Caudate nucleus (tissue), 63 donors: ENCODE measurements at places on chromosomes 7 and 10.
A peak's percentile ranks its signal among the peaks of the same experiment; 100 is the strongest.

DNA sequence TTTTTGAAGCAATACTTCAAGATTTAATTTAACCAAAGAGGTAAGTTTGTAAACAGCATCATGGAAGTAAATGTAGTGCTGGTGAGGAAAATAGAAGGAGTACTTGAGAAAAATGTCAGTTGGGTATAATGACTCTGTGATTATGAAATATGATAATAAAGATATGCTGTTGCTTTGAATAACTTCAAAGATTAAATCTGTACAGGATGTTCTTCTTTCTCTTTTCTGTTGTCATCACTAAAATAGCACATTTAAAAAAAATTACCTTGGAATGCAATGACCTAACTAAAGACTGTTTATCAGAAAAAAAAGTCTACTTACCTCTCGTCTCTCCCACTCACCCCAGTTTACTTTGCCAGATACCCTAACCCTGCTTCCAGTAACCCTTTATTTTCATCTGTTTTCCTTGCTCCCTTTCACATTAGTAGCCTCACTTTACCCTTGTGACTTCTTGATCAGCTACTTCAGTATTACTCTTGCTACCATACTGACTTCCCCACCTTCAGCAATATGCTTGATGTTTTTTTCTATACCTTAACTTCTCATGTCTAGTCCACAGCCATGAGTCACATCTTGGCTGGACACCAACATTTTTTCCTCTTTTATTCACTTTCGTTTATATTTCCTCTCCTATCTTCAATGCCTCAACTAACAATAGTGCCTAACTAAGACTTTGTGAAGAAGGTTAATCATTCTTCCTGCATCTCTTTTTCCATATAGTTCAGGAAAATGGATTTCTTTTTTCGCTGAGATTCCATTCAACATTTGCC lies 29.7 kb upstream of the TAS2R16 start:
- no peak for DNase-seq

GRCh38 chr7:2201128-2201527 lies 31.6 kb downstream of the MAD1L1 start:
- no peak for DNase-seq

- no peak for DNase-seq
Measured at GRCh38 chr10:129847741-129848483, 116.2 kb downstream of the EBF3 start.

DNA sequence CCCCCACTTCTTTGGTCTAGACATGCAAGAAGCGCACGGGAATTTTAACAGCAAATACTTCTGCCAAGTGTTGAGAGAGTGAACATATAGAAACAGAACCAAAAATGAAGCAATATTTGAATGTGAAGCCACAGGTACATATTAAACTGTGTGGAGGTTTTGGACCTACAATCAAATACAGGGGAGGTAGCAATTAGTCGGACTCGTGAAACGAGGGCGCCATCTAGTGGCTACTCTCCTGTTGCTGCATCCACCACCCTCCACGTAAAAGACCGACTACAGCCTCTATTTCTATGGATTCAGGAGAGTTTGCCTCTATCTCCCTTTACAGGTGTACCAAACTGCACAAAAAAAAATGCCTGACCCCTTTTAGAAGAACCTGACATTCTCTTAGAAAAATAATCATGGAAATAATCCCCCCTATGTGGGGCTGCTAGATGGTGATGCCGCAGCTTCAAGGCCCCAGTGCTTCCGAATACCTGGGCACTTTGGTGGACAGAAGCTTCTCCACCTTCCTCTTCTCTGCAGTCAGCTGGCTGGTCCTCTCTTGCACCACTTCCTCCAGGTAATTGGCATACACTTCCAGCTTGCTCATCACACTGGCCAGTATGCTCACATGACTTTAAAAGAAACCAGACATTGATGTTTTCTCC lies 31.7 kb downstream of the TECTB start:
- peak; percentile 26 for DNase-seq

DNA sequence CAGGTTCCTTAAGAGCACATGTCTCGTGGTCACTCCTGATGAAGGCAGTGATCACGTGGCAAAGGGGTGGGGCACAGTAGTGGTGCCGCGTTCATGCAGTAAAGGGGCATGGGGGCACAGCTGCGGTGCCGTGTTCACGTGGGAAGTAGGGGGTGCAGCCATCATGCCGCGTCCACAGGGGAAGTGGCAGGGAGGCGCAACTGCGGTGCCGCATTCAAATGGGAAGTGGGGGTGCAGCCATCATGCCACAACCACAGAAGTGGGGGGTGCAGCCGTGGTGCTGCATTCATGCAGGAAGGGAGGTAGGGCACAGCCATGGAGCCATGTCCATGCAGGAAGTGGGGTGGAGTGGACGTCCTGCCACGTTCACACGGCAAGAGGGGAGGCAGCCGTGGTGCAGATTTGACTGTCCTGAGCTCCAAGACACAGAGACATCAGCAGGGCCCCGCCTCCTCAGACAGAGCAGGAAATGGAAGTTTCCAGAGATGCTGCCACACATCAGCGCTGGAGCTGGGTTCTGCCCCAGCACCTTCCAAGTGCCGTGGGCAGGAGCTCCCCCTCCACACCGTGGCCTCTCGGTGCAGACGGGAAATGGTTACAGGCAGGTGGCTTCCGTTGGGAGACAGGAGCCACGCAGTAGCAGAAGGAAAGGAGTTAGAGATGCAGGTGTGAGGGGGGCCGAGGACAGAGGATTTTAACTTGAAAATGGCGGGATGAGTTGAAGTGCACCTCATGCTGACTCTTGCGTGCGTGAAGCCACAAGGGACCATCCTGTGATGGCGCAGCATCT lies 95.0 kb upstream of the DDC start:
- no peak for DNase-seq

- no peak for DNase-seq
Measured at GRCh38 chr10:24201503-24202180, 7.3 kb upstream of the KIAA1217 start.

- DNase-seq, result no peak
Measured at GRCh38 chr10:9792181-9792580, 1225.5 kb upstream of the CELF2 start.

GRCh38 chr10:71487726-71488125 lies 91.0 kb downstream of the CDH23 start:
- no peak for DNase-seq

DNA sequence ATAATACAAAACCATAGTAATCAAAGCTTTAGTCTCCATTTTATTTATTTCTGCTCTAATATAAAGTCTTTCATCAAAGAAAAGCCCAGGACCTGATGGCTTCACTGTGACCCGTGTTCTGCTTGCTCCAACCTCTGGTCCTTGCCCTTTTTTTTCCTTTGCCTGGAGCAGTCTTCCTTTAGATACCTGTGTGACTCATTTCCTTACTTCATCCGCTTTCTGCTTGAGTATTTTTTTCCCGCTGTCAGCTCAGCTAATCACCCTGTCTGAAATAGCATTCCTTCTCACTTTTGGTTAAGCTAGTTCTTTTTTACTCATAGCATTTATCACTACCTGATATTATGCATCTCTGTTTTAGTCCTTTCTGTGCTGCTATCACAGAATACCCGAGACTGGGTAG lies 194.8 kb downstream of the ABCA13 start:
- no peak for DNase-seq

DNA sequence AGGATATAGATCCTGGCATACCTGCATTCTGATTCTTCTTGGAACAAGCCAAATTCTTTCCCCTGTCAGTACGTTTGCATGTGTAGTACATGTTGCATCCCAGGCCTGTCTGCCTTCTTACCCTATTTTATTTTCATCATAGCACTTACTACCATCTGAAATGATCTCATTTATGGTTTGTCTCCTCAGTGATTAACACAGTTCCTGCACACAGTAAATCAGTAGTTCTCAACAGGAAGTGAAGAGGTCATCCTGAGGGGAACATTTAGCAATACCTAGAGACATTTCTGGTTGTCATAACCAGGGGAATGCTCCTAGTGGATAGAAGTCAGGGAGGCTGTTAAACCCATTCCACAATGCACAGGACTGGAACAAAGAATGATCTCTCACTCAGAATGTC lies 38.2 kb upstream of the SLC26A4 start:
- DNase-seq, result no peak

DNA sequence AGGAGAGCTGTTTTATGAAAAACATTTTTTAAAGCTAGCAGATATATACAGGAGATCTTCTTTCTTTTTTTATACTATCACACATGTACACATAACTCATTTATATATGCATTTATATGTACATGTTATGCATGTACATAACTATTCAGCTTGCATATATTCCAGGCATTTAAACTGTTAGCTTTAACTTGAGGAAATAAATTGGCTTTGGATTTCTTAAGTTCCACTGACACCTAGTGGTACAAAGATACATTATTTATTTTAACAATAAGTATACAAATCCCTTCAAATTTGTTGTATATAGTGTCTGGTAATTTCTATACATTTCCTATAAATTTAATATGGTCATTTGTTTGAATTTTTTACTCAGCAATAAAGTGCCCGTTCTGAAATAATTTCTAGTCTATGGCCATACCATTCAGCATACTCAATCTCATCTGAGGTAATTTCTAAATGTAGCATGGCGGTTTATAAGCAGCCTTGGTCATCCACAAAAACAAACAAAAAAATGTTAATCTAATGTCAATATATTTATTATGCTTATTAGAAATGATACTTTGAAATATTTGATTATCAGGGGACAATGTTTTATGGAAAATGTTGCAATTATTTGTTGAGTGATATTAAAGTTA lies 11.6 kb downstream of the ZDHHC6 start:
- DNase-seq, result no peak

GRCh38 chr7:148151778-148152177 lies 438.8 kb upstream of the C7orf33 start:
- no peak for DNase-seq
